ENCODE measurements at places on chromosomes 3 and 15.

- no peak for DNase-seq
These were observed 104.5 kb downstream of the LSAMP start for GRCh38 chr3:116340680-116341216.

DNA sequence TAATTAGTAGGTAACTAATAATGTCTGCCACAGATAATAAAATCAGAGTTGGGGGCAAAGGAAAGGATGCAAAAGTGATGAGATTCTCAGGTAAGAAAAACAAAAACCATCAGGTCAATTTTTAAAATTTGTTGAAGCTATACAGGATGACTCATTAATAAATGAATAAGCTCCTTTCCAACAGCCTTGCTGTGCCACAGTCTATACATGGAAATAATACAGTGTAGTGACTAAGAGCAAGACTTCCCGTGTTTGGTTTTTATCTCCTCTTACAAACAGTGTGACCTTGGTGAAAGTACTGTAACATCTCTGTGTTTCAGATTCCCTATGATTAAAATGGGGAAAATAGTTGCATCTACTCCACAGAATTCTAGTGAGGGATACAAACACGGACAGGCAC lies 331.6 kb downstream of the PYDC2 start:
- DNase-seq, result no peak

- DNase-seq, result no peak
These were observed 68.0 kb downstream of the TFG start for GRCh38 chr3:100777271-100777670.

DNA sequence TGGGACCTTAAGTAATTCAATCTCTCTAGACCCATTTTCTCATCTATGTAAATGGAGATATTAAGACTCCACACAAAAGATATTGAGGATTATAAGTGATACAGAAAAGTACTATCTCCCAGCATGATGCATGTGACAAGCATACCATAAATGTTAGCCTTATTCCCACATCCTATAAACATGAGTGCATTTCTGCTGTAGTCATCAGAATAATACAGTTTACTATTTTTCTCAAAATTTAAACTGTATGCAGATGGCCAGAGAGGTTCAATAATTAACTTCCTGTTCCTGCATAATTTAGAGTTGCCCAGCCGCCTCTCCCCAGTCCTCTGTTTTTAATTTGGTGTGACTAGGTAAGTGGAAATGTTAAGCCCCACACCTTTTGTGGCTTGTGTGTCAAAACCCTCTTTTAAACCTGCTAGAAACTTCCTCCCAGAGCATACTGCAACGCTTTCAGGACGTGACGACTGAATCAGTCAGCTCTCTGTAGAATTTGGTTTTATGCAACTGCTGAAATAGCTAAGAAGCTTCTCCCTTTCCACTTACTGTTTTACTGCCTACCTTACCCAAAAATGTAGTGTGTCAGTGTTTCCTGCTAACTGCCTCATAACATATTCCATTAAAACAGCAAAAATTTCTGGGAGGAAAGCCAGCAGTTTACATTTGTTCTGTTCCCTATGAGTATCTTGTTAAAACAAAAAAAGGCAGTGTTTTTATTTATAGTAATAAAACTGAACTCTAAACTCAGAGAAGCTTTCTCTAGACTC lies 1037.9 kb downstream of the EPHA3 start:
- no peak for DNase-seq

DNA sequence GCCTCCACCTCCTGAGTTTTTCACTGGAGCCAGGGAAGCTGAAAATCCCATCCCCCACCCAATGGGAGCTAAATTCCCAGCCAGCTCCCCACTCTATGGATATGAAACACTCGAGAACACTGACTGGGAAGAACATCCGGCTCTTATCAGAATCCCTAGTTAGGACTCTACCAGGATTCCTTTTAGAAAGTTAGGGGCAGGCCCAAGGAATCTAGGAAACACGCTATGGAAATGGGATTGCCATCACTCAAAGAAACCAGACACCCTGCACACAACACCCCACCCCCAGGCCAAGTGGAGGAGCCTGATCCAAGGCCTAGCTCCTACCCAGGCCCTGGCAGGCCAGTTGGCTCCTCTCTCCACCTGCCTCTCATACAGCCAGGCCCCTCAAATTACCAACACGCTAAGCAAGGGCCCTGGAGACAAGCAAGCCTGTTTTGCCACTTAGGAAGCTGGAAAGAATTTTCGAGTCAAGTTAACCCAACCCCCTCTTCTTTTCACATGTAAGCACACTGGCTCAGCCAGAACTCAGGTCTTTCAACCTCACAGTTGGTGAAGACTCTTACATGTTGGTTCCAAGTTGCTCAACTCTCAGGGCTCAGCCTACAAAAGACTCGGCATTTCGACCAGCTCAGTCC lies 75.5 kb downstream of the RBPMS2 start:
- no peak for DNase-seq

GRCh38 chr3:158333736-158334135 lies 223.8 kb downstream of the RSRC1 start:
- DNase-seq, result no peak

DNA sequence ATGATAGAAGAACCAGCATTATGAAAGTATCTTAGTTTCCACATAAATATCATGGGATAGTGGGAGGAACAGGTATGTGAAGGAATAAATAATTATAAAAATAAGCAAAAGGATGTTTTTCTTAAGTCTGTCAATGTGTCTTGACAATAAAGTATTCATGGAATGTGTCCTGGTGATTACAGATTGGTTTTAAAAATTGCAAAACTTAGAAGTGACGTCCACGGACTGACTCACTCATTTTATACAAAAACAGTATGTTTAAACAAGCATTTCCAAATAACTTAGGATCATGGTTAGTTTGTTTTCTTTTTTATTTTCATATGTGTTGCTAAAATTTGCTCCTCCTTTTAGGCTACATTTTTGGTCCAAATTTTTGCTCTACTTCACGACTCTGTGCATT lies 687.0 kb upstream of the NECTIN3 start:
- DNase-seq, result no peak

GRCh38 chr3:139297588-139298311 lies 46.1 kb upstream of the MRPS22 start:
- DNase-seq, result no peak

DNA sequence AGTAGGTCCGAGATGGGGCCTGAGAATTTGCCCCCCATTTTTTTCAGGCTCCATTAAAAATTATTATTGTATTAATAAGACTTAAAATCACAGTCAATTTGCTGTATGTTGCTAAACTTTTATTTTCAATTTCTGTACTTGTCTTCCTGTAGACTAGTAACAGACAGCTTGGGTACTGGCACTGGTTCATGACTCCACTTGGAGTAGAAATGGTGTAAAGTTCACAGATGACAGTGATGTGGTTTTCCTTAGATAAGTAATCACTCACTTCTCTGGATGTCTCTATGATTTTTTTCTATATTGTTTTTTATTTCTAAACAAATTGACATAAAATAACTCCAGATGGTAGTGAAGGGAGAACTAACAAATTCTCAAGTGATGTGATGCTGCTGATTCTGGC lies 15.6 kb upstream of the ZNF80 start:
- DNase-seq, result no peak

- no peak for DNase-seq
These were observed 4.1 kb upstream of the CLDN1 start for GRCh38 chr3:190326361-190326760.

DNA sequence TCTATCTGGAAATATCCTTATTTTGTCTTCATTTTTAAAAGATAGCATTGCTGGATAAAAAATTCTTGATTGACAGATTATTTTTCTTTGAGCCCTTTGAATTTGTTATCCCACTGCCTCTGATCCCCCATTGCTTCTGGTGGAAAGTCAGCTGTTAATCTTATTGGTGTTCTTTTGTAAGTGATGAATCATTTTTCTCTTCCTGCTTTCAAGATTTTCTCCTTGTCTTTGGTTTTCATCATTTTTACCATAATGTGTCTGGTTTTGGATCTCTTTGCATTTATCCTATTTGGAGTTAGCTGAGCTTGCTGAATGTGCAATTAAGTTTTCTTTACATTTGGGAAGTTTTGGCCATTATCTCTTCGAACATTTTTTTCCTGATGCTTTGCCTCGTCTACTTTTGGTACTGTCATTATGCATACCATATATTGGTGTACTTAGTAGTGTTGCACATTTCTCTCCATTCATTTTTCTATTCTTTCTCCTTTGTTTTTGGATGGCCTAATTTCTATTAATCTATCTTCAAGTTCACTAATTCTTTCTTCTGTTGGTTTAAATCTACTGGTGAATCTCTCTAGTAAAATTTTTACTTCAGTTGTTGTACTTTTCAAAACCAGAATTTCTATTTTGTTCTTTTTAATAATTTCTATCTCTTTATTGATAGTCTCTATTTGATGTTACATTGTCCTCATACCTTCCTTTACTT lies 440.0 kb upstream of the PROK2 start:
- no peak for DNase-seq

DNA sequence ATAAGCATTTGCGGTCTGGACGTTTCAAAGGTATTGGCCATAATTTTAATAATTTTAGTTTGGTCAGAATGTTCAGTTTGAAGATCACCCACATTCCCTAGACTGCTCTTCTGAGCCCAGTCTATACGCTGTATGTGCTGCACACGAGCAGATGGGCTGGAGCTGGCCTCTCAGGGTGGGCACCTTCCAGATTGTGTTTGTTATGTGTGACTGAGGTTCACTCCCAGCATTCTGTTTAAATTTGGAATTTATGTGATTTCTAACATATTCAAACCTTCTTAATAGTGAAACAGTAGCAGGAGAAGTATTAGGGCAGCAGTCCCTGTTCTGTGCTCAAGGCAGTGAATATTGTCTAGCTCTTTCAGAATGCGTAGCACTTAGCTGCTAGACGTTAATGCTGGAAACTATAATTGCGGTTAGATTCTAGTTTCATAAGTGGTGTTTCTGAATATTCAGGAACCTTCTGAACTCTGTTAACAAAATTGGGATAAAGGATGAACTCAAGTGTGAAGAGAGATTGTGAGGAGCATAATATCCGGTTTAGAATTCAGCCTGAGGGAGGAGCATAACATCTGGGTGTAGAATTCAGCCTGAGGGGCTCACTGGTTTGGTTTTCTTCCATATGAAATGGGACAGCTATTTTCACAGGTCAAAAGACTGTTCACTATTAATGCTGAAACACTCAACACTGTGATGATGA lies 68.6 kb upstream of the RPL35A start:
- no peak for DNase-seq

DNA sequence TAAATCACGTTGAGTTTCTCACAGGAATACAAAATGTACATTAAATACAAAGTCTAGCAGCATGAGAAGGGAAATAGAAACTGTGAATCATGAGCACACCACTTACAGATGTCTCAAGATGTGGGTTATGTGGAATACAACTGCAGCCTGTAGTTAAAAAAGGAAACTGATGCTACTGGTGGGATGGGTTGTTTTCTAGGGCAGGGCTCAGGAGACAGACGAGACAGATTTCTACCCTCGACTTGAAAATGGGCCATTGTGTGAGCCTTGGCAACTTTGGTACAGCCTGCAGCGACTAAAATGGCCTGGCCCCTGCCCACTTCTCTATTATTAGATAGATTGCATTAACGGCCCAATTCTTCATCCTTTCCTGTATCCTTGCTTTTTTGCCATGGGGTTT lies 293.1 kb downstream of the SUCLG2 start:
- DNase-seq, result no peak

- no peak for DNase-seq
These were observed 3.1 kb downstream of the PLXNA1 start for GRCh38 chr3:126986001-126986400.

GRCh38 chr15:29888646-29889045 lies 66.4 kb upstream of the TJP1 start:
- no peak for DNase-seq

DNA sequence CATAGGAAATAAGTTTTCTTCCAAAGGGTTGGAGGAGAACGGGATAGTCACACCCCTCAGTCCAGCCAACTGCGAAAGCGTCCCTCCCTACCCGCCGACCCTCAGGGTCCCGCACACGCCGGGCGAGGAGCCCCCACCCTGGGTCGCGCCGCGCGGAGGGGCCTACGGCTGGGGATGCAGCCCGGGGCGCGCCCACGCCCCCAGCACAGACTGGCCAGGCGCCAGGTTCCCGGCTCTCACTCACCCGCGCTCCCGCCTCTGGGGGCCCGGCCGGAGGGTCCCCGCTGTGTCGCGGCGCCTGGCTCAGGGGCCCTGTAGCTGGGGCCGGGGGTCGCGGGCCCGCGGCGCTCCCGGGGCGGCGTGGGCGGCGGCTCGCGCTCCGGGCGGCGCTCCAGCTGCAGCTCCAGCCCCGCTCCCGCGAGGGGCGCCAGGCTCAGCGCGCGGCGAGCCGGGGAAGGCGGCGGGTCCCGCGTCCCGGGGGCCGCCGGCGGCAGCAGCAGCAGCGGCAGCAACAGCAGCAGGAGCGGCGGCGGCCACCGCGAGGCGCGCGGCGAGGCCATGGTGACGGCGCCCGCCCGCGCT lies 375 bp downstream of the HEG1 start:
- peak; percentile 30 for DNase-seq

DNA sequence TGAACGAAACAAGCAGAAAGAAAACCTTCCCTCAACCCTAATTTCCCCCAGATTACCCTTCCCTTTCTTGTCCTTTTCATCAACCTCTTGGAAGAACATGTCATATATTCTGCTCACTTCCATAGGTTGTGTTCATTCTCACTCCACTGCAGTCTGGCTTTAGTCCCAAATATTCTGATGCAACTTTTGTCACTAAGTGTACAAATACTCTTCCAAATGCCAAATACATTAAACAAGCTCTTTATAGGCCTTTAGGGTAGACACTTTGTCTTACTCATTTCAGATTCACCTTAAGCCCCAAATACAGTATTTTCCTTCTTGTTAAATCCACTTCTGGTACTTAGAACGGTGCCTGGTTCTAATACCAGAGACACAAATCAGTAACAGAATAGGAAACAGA lies 406.5 kb upstream of the CDIN1 start:
- no peak for DNase-seq

DNA sequence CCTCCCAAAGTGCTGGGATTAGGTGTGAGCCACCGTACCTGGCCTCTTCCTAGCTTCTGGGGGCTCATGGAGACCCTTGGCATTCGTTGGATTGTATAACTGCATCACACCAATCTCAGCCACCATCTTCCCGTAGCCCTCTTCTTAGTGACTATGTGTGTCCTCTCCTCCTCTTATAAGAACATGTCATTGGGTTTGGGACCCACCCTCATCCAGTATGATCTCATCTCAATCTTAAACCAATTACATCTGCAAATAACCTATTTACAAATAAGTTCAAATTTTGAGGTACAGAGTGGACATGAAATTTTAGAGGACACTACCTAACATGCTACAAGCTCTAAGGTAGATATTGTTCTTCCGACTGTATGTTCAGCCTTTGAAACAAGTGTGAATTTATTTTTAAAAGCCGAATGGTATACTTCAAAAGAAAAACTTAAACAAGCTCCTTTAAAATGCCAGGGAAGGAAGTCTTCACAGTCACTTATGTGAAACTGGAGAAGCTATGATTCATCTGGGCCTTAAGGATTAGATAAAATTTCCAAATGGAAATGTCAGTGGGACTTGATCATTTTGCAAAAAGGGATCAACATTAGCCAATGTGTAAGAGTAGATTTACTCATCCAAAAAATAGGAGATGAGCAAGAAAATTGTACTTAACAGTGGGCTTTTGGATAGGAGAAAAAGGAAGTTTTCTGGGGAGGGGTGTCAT lies 225.7 kb downstream of the MEX3B start:
- DNase-seq, result no peak

GRCh38 chr3:72006631-72007556 lies 221.9 kb upstream of the PROK2 start:
- no peak for DNase-seq

- DNase-seq, result no peak
These were observed 24.5 kb upstream of the GMNC start for GRCh38 chr3:190886945-190887344.

- no peak for DNase-seq
These were observed 170.5 kb downstream of the CTNNB1 start for GRCh38 chr3:41369838-41370237.
